Occipital lobe (tissue), 3 donors: ENCODE measurements at places on chromosomes 12 and 14. TPM values are rescaled to one million over a fixed set of nuclear protein-coding genes. Genes with fewer than 3 reads are reported as not detected.

The STYK1 gene
- total RNA-seq, result 6.7 TPM

The SLC5A8 gene
- 1.4 TPM for total RNA-seq

The GPR84 gene
- total RNA-seq, result 0.16 TPM

The DNAI7 gene
- 3.4 TPM for total RNA-seq

The SERPINA5 gene
- total RNA-seq, result 0.16 TPM

The EML5 gene
- total RNA-seq, result 30.3 TPM

The DAD1 gene
- 72.5 TPM for total RNA-seq

The HELB gene
- total RNA-seq, result 9.0 TPM

The EPYC gene
- total RNA-seq, result not detected

The FGD6 gene
- total RNA-seq, result 21.1 TPM

DNA sequence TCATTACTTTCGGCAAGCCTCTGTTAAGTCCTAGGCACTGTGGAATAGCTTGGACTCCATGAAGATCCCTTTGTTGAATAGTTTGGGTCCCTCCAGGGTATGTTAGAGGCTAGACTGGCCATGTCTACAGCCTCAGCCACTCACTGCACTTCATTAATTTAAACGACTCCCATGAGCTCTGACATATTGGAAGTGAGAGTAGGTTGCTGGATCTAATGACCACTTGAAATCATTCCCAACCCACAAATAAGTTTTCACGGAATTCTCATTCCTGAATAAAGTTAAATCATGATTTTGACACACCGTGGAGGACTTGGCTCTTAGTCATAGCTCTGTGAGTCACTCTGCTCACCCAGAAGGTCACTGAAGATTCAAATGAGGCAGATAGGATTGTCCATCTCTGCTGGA lies 21.4 kb upstream of the APPL2 start:
- no peak for DNase-seq

GRCh38 chr14:103138301-103139131 lies 15.3 kb downstream of the TNFAIP2 start:
- DNase-seq, result no peak

DNA sequence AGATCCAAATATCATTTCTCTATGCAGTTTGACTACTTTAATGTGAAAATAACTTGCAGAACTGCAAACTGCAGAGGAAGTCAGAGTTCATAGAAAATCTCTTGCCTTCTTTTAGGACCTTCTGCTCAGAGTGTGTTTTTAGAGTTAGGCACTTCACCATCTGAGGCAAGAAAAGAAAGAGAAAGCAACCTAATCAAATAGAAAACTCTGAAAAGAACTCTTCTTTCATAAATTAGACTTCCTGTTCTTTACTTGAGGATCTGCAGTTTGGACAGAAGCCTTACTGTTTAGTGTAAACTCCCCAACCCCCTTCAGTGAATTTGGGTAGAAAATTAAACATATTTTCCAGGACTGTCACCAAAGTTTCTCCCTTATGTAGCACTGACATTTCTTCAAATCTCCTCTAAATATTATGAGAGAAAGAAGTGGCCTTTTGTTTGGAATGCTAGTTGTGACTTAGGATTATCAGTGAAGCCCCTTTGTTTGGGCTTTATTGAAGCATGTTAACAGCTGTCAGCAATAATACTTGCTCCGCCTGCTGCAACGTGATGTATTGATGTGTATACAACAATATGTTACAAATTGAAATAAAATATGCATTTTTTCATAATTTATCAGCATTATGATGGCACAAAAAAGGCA lies 99.5 kb downstream of the PDZRN4 start:
- DNase-seq, result no peak

- no peak for DNase-seq
Observed at GRCh38 chr12:80317307-80317706, 126.7 kb upstream of the PTPRQ start.

DNA sequence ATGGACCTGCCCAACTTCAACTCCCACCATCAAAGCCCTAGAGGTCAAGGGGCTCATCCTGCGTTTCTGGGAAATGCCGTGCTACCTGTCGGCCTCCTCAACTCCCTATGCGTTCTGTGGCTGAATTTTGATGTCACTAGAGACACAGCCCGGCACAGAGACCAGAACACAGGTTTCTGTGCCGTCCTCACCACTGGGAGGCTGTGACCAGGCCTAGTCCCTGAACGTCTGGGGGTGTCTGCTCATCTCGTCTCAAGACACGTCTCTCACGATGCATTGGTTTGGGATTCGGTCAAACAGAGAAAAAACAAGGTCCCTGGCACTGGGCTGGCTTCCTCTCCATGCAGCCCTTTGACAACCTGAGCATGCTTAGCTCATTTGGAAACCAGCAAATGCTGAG lies 33.5 kb downstream of the SLC15A4 start:
- DNase-seq, result no peak

- no peak for DNase-seq
Observed at GRCh38 chr14:49905989-49906388, 13.1 kb downstream of the ARF6 start.

DNA sequence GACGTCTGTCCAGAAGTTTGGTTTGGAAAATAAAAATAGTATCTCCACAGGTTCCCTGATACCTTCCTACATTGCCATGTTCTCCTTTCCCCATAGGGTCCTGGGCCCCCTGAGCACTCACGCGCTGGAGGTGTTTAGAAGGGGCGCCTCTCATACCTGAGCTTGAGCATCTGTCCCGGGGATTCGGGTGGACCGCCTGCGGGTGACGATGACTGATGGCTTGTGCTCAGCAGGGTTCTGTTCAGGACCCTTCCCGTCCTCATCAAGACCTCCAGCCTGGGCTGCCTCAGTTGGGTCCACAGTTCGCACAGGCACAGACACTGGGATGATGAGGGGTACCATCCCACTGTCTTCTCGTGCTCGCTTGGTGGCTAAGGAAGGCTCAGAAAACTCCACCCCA lies 22.7 kb upstream of the PNMA1 start:
- DNase-seq, result no peak

GRCh38 chr14:51453869-51454268 lies 197.8 kb upstream of the FRMD6 start:
- peak; percentile 30 for DNase-seq

- DNase-seq, result no peak
Observed at GRCh38 chr12:49365542-49365941, 1.7 kb upstream of the SPATS2 start.

DNA sequence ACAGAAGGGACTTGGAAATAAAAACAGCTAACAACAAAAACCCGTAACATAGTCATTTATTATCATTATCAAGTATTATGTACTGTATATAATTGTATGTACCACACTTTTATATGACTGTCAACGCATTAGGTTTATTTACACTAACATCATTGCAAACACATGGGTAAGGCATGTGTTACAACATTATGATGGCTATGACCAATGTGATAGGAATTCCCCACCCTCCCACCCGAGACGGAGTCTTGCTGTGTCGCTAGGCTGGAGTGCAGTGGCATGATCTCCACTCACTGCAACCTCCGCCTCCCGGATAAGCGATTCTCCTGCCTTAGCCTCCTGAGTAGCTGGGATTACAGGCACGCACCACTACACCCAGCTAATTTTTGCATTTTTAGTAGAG lies 82.6 kb downstream of the ERC1 start:
- no peak for DNase-seq

DNA sequence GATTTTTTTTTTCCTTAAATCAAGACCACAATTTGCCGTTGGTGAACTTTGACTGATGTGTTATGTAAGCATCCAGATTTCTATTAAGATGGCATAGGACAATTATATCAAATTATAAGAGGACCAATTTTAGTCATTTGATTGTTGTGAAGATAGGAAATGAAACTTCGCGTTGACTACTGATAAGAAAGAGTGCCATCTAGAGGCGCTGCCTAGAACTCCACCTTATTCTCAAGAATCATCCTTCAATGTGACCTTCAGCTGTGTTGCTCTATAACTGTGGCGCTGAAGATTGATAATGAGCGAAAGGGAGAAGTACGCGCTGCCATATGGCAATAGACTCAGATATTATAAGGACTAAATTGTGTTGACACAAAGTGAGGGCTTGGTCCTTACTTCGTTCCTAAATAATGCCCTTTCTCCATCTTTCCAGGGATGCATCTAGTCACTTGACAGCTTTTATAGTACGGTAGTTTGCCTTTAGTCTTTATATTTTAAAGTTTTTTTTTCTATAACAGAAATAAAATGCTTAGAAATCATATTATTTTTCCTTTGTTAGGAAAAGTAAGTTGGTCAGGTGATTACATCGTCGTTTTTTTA lies 350.8 kb upstream of the STXBP6 start:
- DNase-seq, result no peak

DNA sequence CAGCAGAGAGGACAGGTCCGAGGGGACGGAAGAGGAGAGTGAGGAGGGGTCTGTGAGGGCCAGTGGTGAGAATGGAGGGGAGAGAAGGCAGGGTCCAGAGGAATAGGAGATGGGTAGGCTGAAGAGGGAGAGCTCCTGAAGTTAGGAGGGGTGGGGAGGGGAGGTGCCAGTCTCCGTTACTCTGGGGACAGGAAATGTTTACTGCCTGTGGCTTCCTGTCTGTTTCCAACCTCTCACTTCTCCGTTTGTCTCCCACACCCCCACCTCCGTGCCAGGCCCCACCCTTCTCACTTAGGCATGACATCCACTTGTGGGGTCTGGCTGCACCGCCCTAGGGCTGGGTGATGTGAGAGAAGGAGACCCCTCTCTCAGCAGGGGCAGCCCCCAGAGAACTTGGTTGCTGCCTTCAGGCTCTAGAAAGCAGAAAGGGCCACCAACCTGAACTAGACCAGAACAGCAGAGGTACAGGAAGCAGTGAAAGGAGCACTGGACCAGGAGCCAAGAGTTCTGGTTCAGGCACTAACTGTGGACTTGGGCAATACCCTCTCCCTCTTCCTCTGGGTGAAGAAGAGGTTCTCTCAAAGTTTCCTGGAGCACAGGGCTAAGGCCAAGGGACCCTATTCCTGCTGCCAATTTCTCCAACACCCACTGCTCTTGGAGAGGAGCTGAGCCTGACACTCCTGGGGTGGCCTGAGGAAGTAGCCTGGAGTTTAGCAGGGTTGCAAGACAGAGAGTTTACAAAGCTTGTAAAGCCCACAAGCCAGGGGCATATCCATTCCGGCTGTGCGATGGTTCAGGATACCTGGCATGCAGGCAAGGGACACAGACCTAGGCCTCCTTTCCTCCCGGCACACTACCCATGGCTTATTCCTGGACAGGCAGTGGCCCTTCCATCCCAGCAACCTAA lies 5.5 kb downstream of the ITGA5 start:
- DNase-seq, result no peak

- DNase-seq, result peak; percentile 36
Observed at GRCh38 chr14:94936401-94936892, 166.5 kb upstream of the GSC start.

DNA sequence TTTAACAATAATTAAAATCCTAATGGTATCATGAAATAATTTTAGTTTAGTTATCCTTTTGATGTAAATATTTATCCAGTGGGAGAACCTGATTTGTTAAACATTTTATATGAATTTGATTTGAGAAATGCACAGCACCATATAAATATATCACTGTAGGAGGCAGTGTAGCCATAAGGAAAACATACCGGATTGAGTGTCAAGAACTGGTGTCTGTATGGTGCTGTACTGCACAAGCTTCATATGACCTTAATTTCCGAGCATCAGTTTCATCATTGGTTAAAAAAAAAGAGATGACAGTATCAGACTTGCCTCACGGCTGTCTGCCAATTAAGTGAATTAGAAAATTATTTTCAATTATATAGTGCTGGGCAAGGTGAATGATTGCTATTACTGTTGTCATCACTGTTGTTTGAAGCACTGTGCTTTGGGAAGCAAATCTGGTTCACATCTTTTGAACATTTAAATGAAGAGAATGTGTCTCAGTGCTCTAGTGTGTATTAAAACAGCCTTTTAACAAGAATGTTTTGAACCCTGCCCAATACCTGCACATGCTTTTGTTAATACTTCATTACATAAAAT lies 72.1 kb downstream of the TMTC2 start:
- no peak for DNase-seq

DNA sequence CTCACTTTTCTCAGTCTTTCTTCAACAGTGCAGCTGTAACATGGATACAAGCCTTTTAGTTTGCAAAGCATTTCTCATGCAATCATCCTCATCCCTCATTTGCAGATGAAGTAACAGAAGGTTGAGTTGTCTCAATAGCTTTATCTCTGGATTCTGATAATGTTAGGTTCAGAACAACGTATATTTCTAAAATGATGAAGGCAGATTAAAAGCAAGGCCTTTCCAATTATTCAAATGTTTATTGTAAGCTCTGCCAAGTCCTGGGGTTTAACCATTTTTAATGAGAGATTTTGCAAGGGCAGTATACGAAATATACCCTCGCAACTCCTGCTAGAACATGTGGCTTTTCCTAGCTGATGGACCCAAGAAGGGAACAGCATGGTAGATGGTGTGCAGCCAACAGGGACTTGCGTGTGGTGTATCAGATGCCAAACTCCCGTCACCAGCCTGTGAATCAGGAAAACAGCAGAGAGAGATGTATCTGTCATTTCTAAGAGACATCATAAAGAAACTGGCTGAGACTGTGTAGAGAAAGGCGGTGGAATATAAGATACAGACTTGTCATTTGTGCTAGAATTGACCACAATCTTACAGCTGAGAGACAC lies 319.7 kb downstream of the MED13L start:
- no peak for DNase-seq

GRCh38 chr12:133105620-133106019 lies 24.5 kb downstream of the ZNF891 start:
- no peak for DNase-seq

DNA sequence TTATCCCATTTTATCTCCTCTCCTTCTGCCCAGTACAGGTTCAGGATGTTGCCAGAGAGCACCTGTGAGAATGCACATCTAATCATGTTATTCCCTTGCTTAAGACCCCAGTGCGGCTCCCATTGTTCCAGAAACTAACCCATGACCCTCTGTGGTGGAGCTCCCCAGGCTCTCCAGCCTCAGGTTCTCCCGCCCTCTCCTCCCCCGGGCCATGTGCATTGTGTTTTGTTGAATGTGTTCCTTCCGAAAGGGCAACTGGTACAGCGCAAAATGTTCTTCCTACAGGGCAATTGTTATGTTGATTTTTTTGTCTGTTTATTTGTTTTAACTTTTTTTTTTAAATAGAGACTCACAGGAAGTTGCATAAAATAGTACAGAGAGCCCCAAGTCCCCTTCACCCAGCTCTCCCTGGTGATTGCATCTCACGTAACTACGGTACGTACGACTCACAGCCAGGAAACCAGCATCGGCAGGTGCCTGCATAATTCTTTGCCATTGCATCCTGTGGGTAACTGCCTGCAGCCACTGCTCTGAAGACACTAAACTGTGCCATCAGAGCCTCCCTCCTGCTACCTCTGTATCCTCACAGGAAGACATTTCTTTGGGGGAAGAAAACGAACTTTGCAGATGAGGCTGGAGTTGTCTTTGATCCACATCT lies 31.2 kb downstream of the TMEM132C start:
- no peak for DNase-seq

- DNase-seq, result no peak
Observed at GRCh38 chr12:77160931-77161330, 95.6 kb upstream of the E2F7 start.
